ENCODE measurements at places on chromosomes 5 and 9. TPM values are rescaled to one million over a fixed set of nuclear protein-coding genes. Genes with fewer than 3 reads are reported as not detected.

DNA sequence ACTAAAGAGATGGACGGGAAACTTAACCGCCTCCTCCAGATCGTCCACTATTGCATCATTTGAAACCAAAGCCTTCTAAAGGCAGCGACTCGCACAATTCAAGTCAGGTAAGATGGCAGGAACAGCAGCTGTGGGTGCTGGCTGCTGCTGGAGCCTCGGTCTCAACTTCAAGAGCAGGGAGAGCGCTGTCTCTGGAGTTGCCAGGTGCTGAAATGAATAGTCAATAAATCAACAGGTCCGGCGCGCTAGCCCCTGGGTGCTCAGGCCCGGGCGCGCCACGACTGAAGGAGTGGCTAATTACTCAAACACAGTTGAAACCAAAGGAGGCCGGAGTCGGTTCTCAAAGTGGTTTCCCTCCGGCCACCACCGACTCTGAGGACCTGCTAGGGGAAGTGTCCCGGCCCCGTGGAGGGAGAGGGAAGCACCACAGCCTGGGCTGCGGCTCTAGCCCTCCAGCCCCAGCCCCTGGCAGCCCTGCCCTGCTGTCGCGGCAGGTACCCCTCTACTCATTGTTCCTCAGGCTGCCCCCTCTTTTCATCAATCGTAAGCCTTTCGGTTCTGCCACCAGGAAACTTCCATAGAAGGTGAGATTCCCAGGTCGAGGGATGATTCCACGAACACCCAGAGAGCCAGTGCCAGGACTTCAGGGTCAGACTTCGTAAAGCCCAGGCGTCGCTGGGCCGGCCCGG, 804 bp downstream of the TTC39B start:
- DNase-seq: peak; percentile 86

- DNase-seq: no peak
Observed at GRCh38 chr5:171080186-171080938, 218.5 kb downstream of the RANBP17 start.

DNA sequence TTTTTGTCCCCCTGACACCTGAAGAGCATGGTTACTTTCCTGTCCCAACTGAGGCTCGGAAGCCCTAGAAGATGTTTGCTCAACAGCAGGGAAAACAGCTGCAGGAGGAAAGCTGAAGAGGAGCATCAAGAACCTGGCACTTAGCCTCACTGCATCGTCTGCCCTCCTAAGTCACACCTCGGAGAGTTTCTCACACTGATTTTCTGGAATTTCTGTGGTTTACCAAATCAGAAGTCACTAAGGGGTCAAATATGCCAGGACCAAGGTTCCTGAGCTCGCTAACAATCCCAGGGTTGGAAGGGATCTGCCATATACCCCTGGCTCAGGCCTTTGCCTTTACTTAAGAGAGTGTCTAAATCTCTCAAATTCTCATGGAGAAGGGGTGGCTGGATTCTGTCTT, 5.3 kb downstream of the IL12B start:
- DNase-seq: no peak

- DNase-seq: no peak
Observed at GRCh38 chr5:172896465-172896864, 62.4 kb downstream of the ERGIC1 start.

The DMRT2 gene
- total RNA-seq: 0.30 TPM

The DOCK8 gene
- total RNA-seq: 5.9 TPM

The SHISAL2B gene
- not detected for total RNA-seq

The PTGER4 gene
- 2.1 TPM for total RNA-seq

The EQTN gene
- not detected for total RNA-seq

GRCh38 chr9:18692268-18692667, 218.3 kb downstream of the ADAMTSL1 start:
- no peak for DNase-seq

The HRCT1 gene
- total RNA-seq: 617 TPM

The GOLGA1 gene
- total RNA-seq: 14.6 TPM

GRCh38 chr5:149044453-149045088, 18.3 kb downstream of the SH3TC2 start:
- DNase-seq: no peak

GRCh38 chr5:9787861-9788600, 157.9 kb upstream of the TAS2R1 start:
- DNase-seq: no peak

- DNase-seq: peak; percentile 90
Observed at GRCh38 chr5:13477118-13477737, 467.3 kb downstream of the DNAH5 start.

The SLC4A9 gene
- not detected for total RNA-seq

DNA sequence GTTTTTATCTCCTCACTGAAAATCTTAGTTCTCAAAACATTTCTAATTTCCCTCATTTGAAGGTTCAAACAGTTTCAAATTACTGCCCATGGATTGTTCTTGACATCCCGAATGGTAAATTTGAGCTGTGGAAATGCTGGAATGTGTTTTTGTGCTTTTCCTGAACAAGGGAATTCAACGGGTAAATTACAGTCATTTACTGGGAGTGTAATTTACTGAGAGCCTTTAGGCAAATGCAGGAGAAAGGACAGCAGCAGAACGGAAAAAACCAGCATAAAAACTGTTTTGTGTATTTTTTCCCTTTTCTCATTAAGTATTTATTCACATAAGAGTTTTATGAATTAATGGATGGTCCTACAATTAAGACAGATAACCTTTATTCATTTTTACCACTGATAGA, 139.2 kb downstream of the PBX3 start:
- DNase-seq: no peak

DNA sequence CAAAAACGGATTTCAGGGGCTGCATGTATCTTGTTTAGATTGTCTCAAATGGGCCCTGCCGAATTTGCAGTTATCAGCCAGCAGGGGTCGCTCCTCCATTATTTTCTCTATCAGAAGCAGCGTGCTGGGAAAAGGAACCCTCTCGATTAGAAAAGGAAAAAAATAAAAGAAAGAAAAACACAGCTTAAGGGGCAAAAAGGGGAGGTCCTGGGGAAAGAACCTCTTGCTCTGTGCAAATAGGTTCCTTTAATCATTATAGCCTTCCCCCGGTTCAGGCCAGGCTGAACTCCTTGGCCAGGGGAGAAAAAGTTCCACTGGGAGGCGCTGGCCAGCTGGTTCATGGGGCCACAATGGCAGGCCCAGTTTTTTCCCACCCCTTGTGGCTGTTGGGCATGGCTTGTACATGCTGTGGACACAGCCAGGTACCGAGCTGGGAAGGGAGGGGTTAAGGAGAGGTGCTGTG, 25.0 kb upstream of the CAPSL start:
- DNase-seq: no peak

GRCh38 chr9:124320062-124320973, 62.6 kb downstream of the NEK6 start:
- DNase-seq: peak; percentile 63

DNA sequence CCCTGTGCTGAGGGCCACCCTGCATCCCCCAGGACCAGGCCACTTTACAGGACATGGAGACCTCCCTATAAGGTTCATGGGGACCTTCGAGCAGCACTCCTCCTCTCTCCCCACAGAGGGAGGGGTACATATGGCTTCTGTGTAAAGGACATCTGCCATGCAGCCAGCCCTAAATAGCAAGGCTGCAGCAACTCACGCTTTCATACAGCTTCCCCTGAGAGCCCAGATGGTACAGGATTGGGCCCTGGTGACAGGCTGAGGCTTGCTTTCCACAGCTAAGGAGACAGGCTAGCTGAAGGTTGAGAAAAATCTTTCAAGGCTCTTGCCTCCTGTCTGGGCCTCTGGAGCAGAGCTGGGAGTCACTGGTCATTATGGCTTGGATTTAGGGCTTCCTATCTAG, 147.0 kb upstream of the ZNF366 start:
- DNase-seq: no peak

- no peak for DNase-seq
Observed at GRCh38 chr5:133950821-133951612, 17.4 kb downstream of the C5orf15 start.

The PTGES2 gene
- 120 TPM for total RNA-seq

GRCh38 chr9:119289740-119290433, 79.3 kb downstream of the BRINP1 start:
- peak; percentile 12 for DNase-seq

GRCh38 chr5:68303754-68304420, 88.3 kb downstream of the PIK3R1 start:
- no peak for DNase-seq

The C5orf24 gene
- total RNA-seq: 26.2 TPM

- peak; percentile 93 for DNase-seq
Observed at GRCh38 chr9:95316794-95317118, 753 bp downstream of the FANCC start.

The ARSI gene
- total RNA-seq: 45.4 TPM

DNA sequence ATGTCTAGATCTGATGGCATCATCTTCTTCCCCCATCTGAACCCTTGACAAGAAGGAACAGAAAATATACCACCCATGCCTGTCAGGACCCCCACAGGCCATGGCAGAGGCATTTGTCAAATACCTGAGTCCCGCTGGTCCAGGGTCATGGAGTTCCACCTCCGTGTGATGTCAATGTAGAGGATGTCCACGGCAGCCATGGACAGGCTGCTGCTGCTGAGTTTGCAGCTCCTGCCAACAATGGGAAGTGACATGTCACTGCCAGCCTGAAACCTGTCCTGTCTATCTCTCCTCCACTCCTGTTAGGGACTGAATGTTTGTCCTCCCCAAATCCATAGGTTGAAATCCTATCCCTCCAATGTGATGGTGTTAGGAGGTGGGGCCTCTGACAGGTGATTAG, 208.8 kb downstream of the DAB2IP start:
- no peak for DNase-seq

The LECT2 gene
- not detected for total RNA-seq

The IL33 gene
- total RNA-seq: 0.25 TPM

DNA sequence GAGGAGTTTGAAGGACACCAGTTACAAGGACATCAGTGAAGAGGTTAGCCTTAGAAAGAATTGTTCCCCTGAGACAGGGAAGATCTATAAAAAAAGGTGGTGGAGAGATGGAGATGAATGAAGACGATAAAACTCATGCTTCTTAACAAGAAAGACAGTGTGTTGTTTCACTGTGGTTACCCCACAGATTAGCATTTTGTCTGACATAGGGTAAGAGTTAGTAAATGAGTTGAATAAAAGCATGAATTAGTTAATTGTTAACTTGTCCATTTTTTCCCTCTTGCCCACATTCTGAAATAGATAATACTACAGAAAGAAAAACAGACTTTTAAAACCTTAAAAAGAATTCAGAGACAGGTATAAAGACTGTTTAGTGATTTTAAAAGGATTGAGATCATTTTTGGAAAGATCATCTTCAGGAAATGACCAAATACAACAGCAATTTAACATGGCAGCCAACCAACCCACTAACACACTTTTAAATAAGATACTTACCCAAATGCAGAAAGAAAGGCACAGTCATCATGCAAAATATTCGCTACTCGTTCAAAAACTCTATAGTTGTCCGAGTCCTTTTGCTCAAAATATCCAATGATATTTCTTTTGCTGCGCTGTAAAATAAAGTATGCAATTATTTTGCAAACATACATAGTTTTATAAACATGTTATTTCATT, 78.5 kb downstream of the ERP44 start:
- no peak for DNase-seq

DNA sequence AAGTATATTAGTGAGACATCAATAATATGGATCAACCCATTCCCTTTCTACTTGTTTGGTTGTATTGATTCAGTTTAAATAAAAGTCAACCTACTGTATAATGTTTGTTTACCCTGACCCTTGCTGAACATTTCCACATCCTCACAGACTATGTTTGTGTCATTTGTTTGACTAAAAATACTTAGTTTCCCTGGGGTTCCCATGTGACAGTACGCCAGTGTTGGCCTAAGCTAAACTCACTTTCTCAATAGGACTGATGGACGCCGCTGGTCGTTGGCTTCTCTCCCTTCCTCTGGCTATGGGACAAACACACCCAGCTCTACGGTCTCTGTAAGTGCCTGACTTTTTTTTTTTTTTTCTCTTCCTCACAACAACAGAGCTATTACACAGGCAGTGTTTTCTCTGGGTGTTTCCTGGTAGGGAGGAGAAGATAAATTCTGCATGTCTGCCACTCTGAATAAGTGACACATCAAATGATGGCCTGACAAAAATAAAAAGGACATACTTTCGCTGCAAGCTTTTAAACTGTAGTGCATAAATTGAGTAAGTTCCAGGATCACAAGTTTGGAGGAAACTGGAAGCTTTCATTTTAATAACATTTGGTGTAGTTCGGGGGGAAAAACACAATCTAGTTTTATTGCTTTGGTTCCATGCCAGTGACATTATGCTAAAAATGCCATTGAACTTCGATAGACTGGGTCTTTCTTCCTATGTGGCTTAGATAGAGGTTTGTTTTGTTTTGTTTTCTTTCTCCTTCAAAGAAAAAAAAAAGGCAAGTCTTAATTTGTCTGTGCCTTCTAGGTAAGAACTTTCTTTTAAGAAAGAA, 101.0 kb downstream of the CD180 start:
- DNase-seq: peak; percentile 40

The COL27A1 gene
- total RNA-seq: 1.1 TPM

The ASPN gene
- not detected for total RNA-seq

All from MG63 (cell line).